M059J (cell line): ENCODE measurements at places on chromosomes 3 and 15.

GRCh38 chr15:51798281-51798680, 31.2 kb upstream of the TMOD3 start:
- DNase-seq: no peak

- DNase-seq: peak; percentile 18
Observed at GRCh38 chr3:185631508-185632206, 45.6 kb downstream of the SENP2 start.

DNA sequence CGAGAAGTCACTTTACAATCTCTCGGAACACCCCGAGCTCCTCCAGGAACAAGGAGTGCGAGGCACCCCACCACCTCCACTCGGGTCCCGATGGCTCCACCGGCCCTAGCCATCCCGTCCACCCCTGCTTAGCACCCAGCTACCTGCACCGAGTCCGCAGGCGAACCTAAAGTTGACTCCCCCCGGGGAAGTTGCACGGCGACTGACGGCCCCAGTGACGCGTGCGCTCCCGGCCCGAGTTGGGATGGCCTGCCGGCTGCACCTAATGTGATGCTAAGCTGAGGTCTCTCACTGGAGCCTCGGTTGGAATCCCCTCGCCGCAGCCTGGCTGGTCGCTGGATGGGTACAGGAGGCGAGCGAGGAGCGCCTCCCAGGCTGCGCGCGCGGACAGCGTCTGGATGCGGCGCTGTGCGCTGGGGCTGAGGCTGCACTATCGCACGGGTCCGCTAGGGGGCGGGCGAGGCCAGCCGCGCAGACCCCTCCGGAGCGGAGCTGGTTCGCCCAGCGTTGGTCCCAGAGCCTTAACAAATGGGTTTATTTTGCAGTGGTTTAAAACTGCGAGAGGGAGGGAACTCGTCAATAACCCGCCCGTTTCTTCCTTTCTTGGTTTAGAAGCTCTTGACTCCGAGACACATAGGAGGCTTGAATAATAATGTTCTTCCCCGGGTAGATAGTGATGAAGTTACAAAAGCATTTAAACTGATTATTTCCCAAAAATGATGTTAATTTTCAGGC, at the start of gene OXTR:
Gene OXTR, minus strand, starts transcription at position 526 of the 735 bp plus-strand sequence. CDS start 1,426 bp downstream, outside the sequence.
- DNase-seq: peak; percentile 78

GRCh38 chr3:61940236-61940635, 378.9 kb downstream of the PTPRG start:
- DNase-seq: no peak

DNA sequence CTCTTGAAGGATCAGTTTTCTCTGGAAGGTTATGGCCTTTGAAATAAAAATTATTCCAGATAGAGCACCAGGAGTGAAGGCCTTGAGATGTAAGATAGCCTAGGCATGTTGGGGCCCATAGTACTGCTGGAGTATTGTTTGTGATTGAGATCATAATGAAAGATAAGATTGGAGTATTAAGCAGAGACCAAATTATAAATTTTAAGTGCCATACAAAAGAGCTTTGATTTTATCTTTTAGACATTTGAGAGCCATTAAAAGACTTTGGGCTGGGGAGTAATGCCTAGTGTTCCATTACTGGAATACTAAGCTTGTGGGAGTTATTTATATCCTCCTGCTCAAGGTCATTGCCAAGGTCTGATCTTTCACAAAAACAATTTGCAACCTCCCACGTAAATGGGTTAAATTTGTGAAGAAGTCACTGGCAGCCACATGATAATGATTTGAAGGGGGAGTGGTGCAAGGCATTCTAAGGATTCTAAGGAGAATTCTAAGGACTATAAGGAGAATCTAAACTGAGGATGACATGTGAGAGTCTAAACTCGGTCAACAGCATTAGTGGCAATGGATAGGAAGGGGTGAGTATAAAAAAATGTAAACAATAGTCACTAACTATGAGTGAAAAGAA, 12.8 kb downstream of the ELL3 start:
- no peak for DNase-seq

DNA sequence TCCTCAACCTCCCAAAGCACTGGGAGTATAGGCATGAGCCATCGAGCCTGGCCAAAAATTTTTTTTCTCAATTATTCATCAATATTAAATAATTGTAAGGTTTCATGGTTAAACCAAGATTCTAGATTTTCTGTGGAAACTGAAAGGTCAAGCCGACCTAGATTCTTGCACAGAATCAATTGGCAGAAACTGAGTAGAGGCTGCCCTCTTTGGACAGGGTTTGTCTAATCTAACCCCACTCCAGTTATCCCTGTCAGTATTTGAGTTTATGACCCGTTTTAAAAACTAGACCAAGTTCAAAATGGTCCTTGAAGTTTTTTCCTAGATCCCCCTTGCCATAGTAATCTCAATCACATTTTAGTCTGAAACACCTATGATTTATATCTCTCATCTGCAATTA, 8.6 kb upstream of the ADAM10 start:
- peak; percentile 47 for DNase-seq

GRCh38 chr3:134326760-134327593, 47.3 kb downstream of the AMOTL2 start:
- peak; percentile 99 for DNase-seq

GRCh38 chr3:55486101-55486856, 827 bp downstream of the WNT5A start:
- peak; percentile 81 for DNase-seq

- DNase-seq: no peak
Observed at GRCh38 chr3:32438596-32439344, 47.1 kb downstream of the CMTM7 start.

GRCh38 chr3:66472313-66473134, 28.3 kb downstream of the LRIG1 start:
- peak; percentile 71 for DNase-seq

DNA sequence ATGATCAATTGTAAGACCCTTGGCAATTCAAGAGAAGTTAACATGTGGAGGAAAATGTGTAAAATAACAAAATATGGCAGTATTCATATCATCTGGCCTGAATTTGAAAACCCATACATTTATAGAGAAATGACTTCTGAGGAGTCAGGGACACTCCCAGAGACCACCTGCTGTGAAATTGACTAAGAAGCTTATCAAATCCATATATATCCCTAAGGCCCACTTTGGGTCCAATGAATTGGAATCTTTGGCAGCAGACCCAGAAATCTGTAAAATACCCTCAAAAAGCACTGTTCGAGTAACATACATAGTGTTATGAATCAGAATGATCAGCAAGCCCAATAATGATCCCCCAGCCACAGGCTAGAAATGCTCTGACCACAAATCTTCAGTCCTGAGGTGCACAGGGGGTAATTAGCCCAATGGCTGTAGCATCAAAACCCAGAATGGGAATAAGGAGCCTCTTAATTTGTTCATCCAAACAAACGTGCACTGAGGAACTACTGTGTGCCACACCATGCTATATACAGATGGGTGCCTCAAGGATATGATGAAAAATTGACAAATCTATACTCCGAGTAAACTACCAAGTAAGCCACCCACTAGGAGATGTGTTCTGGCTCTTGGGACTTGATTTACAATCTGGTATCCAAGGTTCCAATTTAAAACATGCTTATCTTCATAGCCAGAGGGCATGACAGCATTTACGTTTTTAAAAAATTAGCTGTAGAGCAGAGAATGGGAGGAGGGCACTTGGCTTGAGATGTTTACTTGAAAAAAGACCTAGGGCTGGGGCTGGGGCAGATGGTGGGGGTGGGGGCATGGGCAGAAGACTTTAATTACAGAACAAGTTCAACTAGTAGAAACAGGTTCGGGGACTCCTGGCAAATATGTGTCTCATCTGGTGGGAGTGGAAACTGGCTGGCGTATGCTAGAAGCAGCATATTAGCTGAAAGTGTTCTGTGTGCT, 9.1 kb upstream of the ARHGEF3 start:
- no peak for DNase-seq

GRCh38 chr3:14117468-14118399, 6.9 kb downstream of the CHCHD4 start:
- DNase-seq: no peak

- DNase-seq: no peak
Observed at GRCh38 chr3:184175506-184175905, 851 bp downstream of the AP2M1 start.

- DNase-seq: no peak
Observed at GRCh38 chr3:121520510-121520909, 25.3 kb downstream of the POLQ start.

DNA sequence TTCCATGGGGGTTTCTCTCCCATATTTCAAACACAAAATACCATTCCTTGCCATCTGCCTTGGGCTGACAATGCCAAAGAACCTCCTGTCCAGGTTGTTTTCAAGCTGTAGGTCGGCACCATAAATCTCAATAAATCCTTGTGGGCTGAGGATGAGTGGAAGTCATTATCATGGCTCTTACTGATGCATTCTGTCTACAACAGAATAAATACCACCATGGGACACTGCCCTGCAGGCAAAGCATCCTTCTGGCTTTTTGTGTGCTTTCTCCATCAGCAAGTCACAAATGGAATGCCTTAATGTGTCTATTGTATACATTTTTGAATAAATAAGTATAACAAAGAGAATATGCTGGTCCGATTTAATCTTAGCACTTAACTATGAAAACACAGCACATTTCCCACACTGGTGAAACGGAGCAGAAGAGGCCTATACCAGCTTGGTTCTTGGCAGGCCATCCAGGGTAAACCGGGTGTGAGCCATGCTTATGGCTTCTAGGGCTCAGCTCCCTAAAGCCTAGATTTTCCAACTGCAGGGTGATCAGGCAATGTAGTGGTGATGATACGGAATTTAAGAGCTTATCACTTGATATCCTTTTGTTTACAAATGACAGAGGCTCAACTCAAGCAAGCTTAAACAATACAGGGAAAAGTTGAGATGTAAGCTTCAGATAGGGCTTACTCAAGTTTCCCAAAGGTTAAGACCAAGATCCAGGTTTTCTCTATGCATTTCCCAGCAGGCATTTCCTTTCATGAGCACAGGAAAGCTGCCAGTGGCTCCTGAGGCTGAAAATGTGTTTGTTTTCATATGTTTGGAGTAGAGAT, 133.2 kb upstream of the LRTM1 start:
- peak; percentile 53 for DNase-seq

GRCh38 chr3:151504606-151505005, 43.7 kb upstream of the IGSF10 start:
- no peak for DNase-seq

GRCh38 chr3:55609230-55609827, 122.2 kb upstream of the WNT5A start:
- DNase-seq: peak; percentile 18

- DNase-seq: peak; percentile 9
Observed at GRCh38 chr3:127374086-127375010, 86.5 kb upstream of the PRR20G start.

GRCh38 chr15:36931434-36931833, 168.9 kb downstream of the MEIS2 start:
- no peak for DNase-seq

- no peak for DNase-seq
Observed at GRCh38 chr3:50221411-50222168, 14.4 kb upstream of the GNAI2 start.

- no peak for DNase-seq
Observed at GRCh38 chr15:44082558-44083157, 112.4 kb downstream of the FRMD5 start.

GRCh38 chr3:125005676-125006075, 50.1 kb downstream of the HEG1 start:
- no peak for DNase-seq

DNA sequence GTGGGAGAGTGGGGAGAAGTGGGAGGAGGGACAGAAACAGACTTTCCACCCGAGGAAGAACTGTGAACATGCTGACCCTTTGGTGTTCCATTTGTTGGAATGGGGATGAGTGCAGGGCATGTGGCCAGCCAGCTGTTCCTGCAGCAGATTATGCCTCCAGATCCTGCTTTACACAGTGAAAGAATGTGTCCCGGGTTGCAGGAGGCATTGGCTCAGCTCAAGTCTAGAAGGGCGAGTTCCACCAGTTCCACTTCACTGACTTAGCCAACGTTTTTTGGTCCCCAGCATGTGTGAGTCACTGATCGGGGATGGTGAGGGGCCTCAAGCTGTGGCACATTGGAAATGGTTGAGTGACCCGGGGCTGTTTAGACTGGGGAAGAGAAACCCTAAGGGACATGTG, 307.0 kb upstream of the ROPN1 start:
- DNase-seq: no peak

GRCh38 chr3:132196113-132196512, 121.1 kb upstream of the ACP3 start:
- no peak for DNase-seq

- no peak for DNase-seq
Observed at GRCh38 chr3:8571256-8571655, 69.6 kb downstream of the LMCD1 start.

DNA sequence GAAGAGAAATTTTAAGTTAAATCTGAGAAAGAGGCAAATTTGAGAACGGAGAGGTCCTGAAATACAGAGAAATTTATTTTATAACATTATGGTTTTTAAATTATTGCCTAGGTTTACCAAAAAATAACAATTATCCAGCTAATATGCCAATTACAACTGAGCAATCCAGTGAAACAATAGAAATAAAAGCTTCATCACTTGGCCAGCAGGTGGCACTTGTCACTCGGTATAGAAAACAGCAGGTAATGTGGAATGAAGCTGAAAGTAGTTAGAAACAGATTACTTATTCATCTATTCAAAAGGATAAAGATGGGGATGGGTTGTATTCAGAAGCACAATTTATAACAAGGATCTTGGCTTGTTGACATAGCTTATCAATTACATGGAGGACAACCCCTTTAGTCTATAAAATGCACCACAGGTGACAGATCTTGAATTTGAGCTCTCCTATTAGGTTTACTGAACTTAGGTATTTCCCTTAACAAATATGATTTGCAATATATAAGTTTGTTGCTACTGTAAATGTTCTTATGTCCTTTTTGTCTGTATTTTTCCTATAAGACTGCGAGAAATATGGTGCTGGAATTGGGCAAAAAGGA, 70.1 kb upstream of the GUCA1C start:
- peak; percentile 49 for DNase-seq

DNA sequence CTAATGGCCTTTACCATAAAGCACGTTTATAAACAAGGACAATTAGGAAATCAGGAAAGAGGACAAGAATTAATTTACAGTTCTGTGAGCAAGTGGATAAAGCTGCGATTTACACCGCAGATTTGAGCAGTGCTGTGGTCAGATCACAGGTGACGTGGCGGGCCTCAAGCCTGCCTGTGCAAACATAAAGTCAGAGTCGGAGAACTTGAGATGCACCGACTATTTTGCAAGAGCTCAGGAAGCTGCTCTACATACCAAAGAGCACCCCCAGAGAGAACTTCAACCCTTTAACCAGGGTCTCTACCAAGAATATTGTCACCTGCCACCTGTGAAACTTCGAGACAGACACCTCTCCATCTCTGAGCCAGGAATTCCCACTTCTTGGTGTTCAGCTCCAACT, 35.7 kb downstream of the MECOM start:
- no peak for DNase-seq

DNA sequence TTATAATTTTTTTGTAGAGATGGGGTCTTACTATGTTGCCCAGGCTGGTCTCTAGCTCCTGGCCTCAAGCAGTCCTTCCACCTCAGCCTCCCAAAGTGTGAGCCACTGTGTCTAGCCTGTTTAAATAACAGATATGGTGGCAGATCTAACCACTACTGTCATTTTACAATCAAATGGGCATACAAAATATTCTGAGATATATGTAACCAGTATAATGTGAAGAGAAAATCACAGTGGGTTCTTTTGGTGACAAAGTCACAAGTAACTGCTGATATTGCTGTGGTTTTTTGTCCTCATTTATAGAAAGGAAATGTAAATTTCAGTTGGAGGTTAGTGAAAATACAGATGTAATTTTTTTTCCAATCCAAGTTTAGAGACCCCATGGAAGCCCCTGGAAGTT, 58.6 kb upstream of the ARHGEF3 start:
- DNase-seq: no peak

- DNase-seq: no peak
Observed at GRCh38 chr15:61518191-61518950, 289.3 kb upstream of the RORA start.

- DNase-seq: no peak
Observed at GRCh38 chr15:70817266-70817665, 36.7 kb downstream of the LARP6 start.
